ENCODE measurements at places on chromosomes 2 and 18.

GRCh38 chr18:79323471-79323870 lies 72.3 kb upstream of the NFATC1 start:
- DNase-seq: no peak

DNA sequence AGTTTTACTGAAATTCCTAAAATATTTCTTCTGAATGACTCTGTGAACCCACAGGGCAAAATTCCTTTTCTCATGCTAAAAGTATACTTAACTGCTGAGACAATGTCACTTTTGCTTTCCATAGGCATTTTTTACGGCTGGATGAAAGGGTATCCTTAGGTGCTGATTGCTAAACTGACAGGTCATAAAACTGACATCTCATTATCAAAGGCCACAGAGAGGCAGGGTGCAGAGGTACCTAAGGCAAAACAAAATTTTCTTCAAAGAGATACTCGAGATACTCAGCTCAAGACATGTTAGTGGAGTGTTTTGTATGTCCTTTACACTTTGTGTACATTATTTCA lies 62.0 kb upstream of the WDR75 start:
- DNase-seq: peak; percentile 70

- DNase-seq: peak; percentile 81
Observed at GRCh38 chr2:75560768-75561565, at the start of gene EVA1A. Gene EVA1A (minus strand): TSS chr2:75560939. CDS start chr2:75518140, 42,799 bp downstream.

DNA sequence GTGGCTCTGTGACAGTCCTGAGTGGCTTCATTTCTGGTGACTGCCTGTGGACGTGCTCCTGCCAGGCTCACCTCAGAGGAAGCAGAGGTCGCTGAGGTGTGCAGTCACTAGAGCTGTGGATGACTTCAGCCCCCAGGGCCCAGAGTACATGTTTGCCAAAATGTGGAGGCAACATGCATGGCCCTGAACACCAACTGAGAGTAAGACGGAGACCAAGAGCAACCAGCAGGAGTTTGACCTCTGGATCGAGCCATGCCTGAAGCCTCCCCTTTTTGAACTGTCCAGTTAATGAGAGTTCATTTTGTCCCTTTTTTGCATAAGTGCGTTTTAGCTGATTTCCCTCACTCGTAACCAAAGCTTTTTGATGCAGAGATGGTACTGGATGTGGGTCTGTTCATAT lies 184.9 kb downstream of the RTP5 start:
- DNase-seq: no peak

GRCh38 chr2:56347881-56348280 lies 164.1 kb downstream of the CCDC85A start:
- no peak for DNase-seq

DNA sequence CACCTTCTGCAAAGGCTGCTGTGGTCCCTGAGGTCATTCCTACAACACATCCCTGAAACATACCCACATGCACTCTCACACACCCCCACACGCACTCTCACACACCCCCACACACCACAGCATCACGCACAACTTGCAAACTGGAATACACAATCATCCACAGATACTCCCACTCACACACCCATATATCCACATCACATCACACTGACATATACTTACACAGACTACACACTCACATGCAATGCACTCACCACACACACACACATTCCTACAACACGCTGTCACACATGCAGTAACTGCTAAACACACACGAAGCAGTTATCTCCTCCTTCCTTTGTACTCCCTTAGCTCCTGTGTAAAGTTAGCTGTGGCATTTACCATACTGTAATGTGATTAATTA lies 57.1 kb upstream of the PKDCC start:
- peak; percentile 40 for DNase-seq

- DNase-seq: no peak
Observed at GRCh38 chr2:212975333-212975732, 176.1 kb downstream of the IKZF2 start.

DNA sequence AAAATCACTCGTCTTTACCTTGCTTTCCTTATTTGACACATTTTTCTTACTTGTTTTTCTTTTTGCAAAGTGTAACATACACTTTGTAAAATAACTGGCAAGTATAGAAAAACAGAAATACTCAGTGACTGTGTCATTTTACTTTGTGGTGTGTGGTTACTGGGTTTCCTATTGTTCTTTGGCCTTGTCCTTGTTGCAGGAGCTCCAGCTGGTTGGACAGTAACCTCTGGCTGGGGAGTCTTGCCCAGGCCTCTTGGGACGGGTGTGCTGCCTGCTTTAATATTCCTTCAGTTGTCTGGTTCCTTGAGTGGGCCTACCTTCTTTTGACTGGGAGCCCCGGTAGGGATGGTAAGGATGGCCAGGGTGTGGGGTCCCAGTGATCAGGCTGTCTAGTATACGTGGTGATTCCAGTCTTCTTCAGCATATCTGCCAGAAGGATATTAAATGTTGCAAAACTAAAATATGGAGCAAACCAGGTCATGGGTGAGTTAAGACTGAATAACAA lies 53.8 kb downstream of the RNF144A start:
- no peak for DNase-seq

- peak; percentile 19 for DNase-seq
Observed at GRCh38 chr2:32136097-32136496, 29.6 kb upstream of the SLC30A6 start.

- DNase-seq: no peak
Observed at GRCh38 chr2:195587966-195588365, 69.1 kb upstream of the SLC39A10 start.

- peak; percentile 98 for DNase-seq
Observed at GRCh38 chr2:173159791-173160463, 84.3 kb downstream of the MAP3K20 start.
